ENCODE measurements at places on chromosomes 3 and 15. TPM values are rescaled to one million over a fixed set of nuclear protein-coding genes. Genes with fewer than 3 reads are reported as not detected.

GRCh38 chr3:89013536-89013935 is 93.9 kb upstream of the EPHA3 start:
- H3K4me3 ChIP-seq = no peak overlapping the region
- no peak for DNase-seq
- no peaks in the 10 kb centered on the region for H3K4me1 ChIP-seq
- no peaks in the 10 kb centered on the region for H3K27me3 ChIP-seq

- no peak for DNase-seq
- H3K4me3 ChIP-seq = no peak overlapping the region
- no peaks in the 10 kb centered on the region for H3K36me3 ChIP-seq
- H3K27me3 ChIP-seq = no peaks in the 10 kb centered on the region
- H3K27ac ChIP-seq = no peak overlapping the region
- no peaks in the 10 kb centered on the region for H3K4me1 ChIP-seq
Observed at GRCh38 chr3:30004481-30004880, 601.9 kb upstream of the TGFBR2 start.

- no peak overlapping the region for H3K27ac ChIP-seq
- H3K4me1 ChIP-seq = no peaks in the 10 kb centered on the region
- H3K4me3 ChIP-seq = no peak overlapping the region
- no peaks in the 10 kb centered on the region for H3K36me3 ChIP-seq
Observed at GRCh38 chr3:153852355-153852754, 268.8 kb upstream of the ARHGEF26 start.

- H3K36me3 ChIP-seq = no peaks in the 10 kb centered on the region
- peaks cover 38% of the 10 kb centered on the region for H3K4me1 ChIP-seq
- peak overlapping the region; percentile 67 for H3K4me3 ChIP-seq
- peak overlapping the region; percentile 94 for H3K27ac ChIP-seq
Observed at GRCh38 chr3:129120254-129121004, 1.2 kb downstream of the RAB43 start.

- H3K36me3 ChIP-seq = no peaks in the 10 kb centered on the region
- peaks cover 24% of the 10 kb centered on the region for H3K4me1 ChIP-seq
- H3K27ac ChIP-seq = peak overlapping the region; percentile 75
Observed at GRCh38 chr15:57684491-57685151, 21.9 kb upstream of the POLR2M start.

GRCh38 chr15:50633653-50634052 is 52.9 kb downstream of the TRPM7 start:
- DNase-seq = no peak
- peaks cover 20% of the 10 kb centered on the region for H3K36me3 ChIP-seq
- H3K4me3 ChIP-seq = no peak overlapping the region
- H3K4me1 ChIP-seq = no peaks in the 10 kb centered on the region
- H3K27ac ChIP-seq = no peak overlapping the region

Gene KNL1
- polyA plus RNA-seq = 5.9 TPM

Gene TIGIT
- polyA plus RNA-seq = not detected

Gene SAMMSON
- polyA plus RNA-seq = 0.04 TPM

Gene MUSTN1
- polyA plus RNA-seq = not detected
